ENCODE measurements at places on chromosomes 13 and 19.

DNA sequence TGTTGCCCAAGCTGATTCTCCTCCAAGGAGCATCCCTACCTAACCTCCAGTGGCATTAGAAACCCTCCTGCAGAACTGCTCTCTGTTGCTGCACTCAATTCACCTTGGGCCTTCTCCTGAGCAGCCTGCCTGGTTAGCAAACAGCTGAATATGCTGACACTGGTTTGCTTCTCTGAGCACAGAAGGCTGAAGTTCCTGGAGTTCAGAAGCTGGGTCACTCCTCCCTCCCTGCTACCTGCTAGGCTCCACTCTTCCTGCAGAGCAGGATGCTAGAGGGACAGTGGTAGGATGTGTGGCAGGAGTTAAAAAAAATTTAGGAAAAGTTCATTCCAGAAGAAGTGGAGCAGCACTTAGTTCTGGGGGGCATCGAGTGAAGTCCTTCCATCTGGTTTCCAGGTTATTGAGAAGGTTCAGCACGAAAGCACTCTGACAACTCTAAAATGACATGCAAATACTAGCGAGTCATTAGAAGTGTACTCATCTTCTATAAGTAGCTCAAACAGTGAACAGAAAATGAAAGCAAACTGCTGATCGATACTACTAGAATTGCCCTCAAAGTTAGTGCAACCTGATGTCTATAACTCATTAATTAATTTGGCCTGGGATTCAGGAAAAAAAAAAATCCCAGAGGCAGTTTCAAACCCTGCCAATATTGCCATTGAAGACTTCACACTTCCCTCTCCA is 293.7 kb downstream of the POU4F1 start:
- no peak for DNase-seq

- DNase-seq = no peak
These were observed 98.9 kb downstream of the ESD start for GRCh38 chr13:46698014-46698413.

DNA sequence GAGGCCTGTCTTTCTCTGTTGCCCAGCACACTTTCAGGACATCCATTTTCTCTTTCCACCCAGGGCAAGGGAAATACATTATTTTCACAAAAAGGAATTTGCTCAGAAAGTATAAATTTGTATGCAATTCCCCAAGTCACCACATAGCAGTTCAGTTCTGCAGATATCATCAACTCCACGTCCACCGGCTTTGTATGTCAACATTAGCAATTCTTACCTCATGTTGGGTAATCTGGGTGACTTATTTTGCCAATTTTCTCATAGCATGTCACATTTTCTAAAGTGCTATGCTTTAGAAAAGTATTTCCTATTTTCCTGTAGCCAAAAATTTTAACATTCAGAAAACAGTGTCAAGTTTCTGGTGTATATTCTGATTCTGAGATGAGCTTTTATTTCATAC is 501.8 kb downstream of the EFNB2 start:
- no peak for DNase-seq

DNA sequence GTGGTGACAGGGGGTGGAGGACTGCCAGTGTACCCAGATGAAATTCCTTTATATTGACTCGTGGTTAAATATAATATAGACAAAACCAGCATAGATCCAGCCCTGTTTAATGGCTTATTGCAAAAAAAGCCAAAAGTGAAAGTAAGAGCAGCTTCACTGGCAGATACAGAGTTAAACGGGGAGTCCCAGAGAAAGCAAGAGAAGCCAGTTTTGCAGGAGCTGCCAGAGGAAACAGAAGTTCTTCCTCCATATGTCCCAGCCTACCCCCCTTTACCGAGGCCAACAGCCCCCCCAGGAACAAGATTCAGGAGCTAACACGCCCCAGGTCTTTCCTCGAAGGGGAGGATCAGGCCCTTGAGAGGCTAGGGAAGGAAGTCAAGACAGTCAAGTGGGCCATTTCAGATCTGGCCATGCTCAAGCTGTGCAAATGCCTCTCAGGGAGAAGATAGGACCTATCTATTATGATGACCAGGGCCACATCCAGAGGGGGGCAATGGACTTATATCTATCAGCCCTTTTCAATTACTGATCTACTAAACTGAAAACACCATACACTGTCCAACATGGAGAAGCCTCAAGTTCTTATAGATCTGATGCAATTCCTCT is 47.2 kb upstream of the ZNF737 start:
- no peak for DNase-seq

GRCh38 chr13:109738298-109738746 is 48.1 kb downstream of the IRS2 start:
- no peak for DNase-seq

DNA sequence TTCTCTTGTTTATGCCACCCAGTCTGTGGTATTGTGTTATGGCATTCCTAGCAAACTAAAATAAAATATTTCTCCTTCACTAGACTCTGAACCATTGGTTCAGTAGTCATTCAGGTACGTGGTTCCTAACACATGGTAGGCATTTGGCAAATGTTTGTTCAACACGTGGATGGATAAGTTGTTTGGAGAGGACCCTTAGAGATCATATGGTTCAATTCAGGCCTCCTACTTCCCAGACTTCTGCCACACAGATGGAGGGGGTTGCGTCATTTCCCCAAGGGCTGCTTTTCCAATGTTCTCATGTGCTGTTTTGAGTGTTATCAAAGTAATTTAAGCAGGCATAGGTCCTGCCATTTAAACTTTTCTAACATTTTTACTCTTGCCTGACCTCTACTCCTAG is 6.7 kb downstream of the CXCL17 start:
- DNase-seq = no peak

DNA sequence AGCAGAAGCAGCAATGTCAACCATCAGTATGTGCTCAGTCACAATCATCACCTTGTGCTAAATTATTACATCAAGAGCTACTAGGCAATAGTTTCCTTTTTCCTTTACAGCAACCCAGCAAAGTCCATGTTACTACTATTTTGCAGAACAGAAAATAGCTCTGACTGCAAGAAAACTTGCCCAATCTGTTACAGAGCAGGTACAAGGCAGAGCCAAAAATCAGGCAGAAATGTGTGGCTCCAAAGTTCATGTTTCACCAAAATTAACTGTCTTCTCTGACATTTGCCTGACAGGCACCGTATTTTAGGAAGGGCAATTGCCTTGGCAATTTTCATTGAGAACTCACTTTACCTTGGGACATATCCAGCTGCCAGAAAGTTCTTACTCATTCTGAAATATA is 177.6 kb upstream of the TMTC4 start:
- no peak for DNase-seq

- no peak for DNase-seq
These were observed 21.5 kb downstream of the STARD13 start for GRCh38 chr13:33263976-33264619.

- DNase-seq = no peak
These were observed 11.6 kb upstream of the MZF1 start for GRCh38 chr19:58584498-58585441.

DNA sequence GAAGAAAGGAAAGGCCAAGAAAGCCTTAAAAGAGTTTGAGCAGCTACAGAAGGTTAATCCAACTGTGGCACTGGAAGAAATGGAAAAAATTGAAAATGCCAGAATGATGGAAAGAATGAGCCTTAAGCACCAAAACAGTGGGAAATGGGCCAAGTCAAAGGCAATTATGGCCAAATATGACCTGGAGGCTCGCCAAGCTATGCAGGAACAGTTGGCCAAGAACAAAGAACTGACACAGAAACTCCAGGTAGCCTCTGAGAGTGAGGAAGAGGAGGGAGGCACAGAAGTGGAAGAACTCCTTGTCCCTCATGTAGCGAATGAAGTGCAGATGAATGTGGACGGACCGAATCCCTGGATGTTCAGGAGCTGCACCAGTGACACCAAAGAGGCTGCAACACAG is 5.1 kb downstream of the UTP14C start:
- DNase-seq = no peak

- no peak for DNase-seq
These were observed 66.2 kb upstream of the XPO4 start for GRCh38 chr13:20968745-20969144.

- DNase-seq = no peak
These were observed 4.2 kb downstream of the PTPRS start for GRCh38 chr19:5336195-5336965.

- DNase-seq = no peak
These were observed 272.6 kb downstream of the EFNB2 start for GRCh38 chr13:106262886-106263285.

- DNase-seq = no peak
These were observed 97.7 kb downstream of the GNG7 start for GRCh38 chr19:2604747-2605329.

GRCh38 chr19:38402623-38402966 is 298 bp upstream of the FAM98C start:
- no peak for DNase-seq

- no peak for DNase-seq
These were observed 234.6 kb upstream of the MIR17HG start for GRCh38 chr13:91112924-91113277.

DNA sequence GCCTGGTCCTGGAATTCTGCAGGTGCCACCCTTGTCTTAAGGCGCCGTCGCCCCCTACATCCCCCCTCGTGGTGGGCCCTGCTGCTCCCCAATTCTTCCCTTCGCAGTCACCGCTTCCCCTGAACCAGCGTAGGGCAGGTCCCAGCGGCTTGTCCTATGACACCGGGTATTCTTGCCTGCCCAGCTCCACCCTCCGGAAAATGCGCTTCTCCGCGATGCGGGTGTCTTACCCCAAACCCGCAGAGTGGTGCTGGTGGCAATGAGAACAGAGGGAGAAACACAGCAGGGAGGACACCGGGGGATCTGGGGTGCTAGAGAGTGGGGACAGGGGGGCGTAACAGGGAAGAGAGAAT is 9.0 kb downstream of the ZNF808 start:
- DNase-seq = no peak

DNA sequence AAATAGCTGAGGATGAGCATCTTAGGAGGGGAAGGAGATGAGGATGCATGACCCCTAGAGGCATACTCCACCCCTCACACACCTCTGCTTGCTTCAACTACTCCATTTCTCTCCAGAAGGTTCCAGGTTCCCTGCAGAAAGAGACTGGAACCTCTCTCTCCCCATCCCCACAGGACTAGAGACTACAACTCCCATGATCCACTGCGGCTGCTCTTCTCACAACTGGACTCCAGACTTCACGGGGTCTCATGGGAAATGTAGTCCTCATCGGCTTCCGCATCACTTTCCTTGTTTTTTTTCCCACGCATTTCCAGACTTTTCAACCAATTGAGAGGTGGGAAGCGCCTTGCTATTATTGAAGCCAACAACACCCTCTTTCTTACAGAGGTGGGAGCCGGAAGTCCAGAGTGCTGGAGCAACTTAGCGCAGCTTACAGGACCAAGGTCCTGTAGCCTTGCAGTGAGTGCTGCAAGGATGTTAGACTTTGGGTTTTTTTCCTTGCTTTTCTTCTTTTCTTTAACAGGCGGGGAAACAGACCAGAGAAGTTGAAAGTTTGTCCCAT is 13.9 kb upstream of the CACNG6 start:
- no peak for DNase-seq

GRCh38 chr13:91596842-91597241 is 198.4 kb downstream of the GPC5 start:
- no peak for DNase-seq

- DNase-seq = no peak
These were observed 146.8 kb downstream of the IER2 start for GRCh38 chr19:13297023-13297422.

DNA sequence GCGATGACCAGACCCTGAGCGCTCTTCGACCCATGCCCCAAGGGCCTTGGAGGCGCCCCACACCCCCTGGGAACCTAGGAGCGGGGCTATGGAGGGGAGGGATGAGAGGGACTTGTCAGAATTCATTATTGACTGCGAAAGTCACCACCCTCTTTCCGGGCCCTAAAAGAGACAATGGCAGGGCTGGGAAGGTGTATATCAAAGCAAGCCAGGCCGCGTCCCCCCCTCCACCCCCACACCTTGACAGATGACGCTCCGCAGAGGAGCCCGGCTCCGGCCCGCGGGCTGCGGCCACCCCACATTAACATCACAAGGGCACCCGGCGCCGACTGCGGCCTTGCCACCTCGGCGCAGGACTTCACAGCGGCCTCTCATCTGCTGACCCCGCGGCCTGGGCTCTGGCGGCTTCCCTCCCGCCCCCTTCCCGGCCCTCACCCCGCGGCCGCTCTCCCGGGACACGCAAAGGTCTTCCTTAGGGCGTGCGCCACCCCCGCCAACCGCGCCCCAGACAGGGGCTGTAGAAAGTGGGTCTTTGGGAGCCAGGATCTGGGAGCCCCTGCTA is 2.4 kb downstream of the CDX2 start:
- DNase-seq = no peak

- DNase-seq = no peak
These were observed 26.5 kb downstream of the CEBPG start for GRCh38 chr19:33399745-33400681.

DNA sequence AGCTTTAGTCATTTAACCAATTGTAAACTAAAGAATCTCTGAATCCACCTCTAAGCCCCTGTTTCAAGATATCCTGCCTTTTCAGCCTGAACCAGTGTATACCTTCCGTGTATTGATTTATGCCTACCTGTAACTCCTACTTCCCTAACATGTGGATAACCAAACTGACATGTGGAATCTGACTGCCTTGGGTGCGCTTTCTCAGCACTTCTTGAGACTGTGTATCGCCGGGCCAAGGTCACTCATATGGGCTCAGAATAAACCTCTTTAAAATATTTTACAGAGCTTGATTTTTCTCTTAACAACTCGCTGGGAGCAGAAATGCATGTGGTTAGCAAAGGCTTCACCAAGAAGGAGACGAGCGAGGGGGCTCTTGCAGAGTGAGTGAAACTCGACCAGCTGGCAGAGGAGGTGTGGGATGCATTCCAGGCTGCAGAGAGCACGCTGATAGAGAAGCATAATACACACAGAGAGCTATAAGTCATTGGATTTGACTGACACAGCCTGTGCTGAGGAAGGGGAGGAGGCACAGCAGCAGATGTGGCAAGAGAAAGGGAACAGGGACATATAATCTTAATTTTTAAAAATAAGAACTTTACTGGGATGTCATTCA is 268.2 kb upstream of the MAB21L1 start:
- no peak for DNase-seq

GRCh38 chr13:50119591-50119990 is 104.3 kb downstream of the KCNRG start:
- no peak for DNase-seq

GRCh38 chr13:111204438-111205177 is 89.5 kb downstream of the ARHGEF7 start:
- no peak for DNase-seq

All from stimulated activated CD4-positive, alpha-beta T cell treated with anti-CD3 and anti-CD28 coated beads, TNF-alpha, amount 100 ng/mL, for 1 hour (primary cell).